ENCODE measurements at places on chromosomes 2 and 18.

DNA sequence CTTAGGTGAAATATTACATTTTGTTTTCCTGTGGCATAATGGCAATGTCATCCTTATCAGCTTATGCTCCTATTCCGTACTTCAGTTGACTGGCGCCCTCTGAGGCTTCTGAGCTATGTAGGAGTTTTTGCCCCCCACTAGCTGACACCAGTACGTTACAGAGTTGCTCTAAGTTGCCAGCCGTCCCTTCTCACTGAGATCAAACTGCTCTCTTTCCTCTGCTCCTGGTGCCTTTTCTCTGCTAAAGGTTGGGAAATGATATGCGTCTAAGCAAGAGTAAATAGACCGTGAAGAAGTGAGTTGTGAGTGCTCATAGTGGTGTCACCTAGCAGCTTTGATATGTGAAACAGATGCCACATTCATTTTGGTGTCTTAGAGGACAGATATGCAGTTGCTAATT, 99.2 kb downstream of the RAPGEF4 start:
- DNase-seq, result peak; percentile 74

- DNase-seq, result no peak
Measured at GRCh38 chr2:141105763-141106162, 1025.1 kb downstream of the LRP1B start.

- DNase-seq, result peak; percentile 23
Measured at GRCh38 chr2:29033172-29033571, 41.2 kb downstream of the PCARE start.

DNA sequence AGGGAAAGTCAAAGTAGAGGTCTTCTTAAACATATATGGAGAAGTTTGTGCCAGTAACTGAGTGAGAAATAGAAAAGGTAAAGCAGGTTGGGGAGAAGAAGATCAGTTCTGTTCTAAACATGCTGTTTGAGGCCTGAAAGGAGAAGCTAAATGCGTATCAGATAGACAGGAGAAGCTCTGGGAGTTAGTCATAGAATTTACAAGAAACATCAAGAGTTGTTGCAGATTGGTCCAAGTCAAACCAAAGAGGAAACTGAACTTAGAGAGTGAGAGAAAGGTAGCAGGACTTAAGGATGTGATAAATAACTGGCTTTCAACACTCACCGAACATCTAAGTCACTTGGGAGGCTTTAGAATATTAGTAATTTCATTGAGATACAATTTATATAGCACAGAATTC, 29.2 kb upstream of the CERS6 start:
- no peak for DNase-seq

GRCh38 chr2:98548920-98549818, 59.1 kb downstream of the COA5 start:
- no peak for DNase-seq

DNA sequence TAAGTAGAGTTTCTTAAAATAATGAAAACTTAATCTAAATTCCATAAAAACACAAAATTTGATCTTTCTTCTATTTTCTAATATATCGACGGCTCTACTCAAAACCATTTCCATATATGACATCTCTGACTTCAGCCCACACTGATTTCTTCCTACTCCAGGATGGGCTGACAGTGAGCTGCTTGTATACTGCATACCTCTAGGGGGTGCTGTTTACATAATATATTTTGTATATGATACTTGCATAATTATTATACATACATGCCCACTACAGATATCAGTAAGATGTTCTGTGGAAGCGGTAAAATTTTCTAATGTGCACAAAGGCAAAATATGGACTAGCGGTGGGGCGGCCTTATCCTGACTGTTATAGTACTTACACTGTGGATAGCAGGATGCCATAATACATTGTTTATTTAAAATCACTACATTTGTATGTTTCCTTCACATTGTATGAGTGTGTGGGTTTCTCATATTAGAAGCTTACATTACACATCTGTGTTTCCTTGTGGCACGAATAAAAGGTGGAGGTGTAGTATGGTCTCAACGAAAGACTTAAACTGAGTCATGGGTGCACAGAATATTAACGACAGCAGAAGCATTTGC, 66.1 kb upstream of the NXPH2 start:
- DNase-seq, result peak; percentile 85

DNA sequence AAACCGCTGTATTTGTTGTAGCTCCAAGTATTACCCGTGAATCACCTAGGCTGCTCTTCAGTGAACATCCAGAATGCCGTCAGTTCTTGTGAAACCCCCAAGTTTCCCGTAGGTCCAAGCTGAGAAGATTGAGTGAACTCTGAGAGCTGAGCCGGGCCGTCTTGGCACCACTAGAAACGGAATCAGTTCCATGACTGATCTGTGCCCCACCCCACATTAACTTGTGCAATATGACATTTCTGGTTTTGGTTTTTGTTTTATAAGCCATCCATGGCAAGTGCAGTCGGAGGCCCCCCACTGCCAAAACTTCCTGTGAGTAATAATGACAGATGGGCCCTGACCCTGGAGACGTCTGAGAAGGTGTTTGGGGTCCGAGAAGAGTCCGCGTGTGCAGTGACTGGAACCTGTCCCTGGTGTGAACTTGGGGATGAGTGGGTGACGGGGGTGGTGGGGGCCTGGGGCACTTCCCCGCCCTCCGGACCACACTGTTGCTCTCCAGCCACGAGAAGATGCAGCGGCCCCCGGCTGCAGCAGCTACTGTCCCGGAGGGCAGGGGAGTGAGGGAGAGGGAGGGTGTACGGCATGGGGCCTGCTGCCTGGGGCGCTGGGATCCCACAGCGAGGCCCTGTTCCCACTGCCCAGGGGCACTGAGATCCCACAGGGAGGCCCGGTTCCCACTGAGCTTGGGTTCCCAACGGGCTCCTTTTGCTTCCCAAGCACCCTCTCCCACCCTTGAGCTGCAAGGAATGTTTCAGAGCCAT, 26.5 kb downstream of the NFATC1 start:
- DNase-seq, result no peak

DNA sequence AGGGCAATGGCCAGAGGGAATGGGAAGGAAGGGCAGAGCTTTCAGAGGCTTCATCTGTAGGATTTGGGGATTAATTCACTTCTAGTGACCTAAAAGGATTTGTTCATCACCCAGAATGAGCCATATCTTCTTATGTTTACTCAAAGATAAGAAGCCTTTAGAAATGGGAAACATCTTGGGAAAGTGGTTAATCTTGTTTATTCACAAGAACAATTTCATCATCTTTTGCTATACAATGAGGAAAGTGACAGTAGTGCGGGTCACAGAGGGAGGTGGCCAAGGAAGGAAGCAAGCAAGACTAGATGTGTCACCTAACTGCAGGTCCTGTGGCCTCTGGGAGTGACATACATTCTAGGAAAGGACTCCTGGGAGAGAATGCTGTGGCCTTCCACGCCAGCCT, 140.4 kb upstream of the ALPP start:
- peak; percentile 70 for DNase-seq

DNA sequence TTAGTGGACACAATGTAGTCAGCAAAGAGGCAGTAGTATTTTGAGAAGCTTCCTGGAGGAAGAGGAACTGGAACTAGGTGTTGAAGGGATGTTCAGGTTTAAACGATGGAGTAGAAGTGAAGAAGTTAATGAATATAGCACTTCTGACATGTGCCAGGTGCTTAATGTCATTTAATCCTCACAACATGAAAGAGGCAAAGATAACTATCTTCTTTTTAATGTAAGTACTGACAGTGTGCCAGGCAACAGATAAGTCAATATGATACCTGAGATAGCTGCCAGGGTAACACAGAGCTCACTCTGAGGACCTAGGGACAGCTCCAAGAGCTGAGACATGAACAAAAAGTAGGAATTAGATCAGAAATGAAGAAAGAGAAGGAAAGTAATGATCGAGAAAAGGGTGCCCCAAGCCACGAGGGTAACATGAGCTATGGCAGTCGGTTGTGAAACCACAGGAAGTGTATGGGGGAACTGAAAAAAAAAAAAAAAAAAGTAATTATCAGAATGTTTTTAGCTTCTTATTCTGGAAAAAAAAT, 140.7 kb downstream of the RNF144A start:
- no peak for DNase-seq

- DNase-seq, result no peak
Measured at GRCh38 chr2:239471011-239471792, 70.4 kb upstream of the HDAC4 start.

DNA sequence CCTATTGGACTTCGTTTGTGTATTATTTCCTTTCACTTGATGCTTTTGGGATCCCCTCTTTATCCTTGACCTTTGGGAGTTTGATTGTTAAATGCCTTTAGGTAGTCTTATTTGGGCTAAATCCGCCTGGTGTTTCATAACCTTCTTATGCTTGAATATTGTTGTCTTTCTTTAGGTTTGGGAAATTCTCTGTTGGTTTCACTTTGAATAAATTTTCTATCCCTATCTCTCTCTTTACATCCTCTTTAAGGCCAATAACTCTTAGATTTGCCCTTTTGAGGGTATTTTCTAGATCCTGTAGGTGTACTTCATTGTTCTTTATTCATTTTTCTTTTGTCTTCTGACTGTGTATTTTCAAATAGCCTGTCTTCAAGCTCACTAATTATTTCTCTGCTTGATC, 354.7 kb downstream of the PARD3B start:
- DNase-seq, result no peak

GRCh38 chr2:177147093-177147694, 65.4 kb upstream of the HNRNPA3 start:
- peak; percentile 85 for DNase-seq

DNA sequence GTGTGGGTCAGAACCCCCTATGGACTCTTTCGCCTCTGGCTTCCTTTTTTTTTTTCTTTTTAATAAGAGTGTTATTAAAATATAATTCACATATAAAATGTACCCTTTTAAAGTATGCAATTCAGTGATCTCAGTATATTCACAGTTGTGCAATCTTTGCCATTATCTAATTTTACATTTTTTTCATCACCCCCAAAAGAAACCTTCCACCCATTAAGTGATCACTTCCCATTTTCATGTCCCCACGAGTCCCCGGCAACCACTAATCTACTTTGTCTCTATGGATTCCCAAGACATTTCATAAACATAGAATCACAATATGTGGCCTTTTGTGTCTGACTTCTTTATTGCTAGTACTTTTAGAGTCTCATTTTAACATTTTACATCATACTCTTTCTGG, 38.7 kb upstream of the ANXA4 start:
- DNase-seq, result no peak

DNA sequence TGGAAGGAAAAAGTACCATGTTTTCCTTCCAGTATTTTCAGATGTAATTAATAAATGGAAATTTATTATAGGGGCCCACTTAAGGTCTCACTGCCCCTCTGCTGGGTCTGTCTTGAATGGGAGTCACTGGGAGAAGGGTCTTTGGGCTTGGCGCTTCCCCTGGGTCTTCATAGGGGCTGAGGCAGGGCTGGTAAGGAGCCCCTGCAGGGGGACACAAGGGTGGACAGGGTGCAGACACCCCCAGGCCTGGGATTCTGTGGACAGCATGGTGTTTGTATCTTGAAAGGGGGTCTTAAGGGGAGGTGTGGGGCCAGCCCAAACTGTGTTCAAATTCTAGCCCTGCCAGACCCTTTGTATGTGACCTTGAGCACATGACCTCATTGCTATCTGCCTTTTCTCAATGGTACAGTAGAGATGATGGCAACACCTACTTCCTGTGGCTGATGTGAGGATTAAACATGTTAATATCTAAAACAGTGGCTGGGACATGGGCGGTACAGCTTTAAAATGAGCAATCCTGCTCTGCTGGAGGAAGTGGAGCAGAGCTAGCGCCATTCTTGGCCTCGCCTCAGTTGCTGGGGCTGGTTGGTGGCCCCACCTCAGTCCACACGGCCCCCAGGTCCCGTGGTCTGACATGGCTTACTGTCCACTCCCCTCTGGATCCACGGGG, 71.6 kb downstream of the GNAL start:
- no peak for DNase-seq

GRCh38 chr18:55319459-55320193, 268.4 kb downstream of the TCF4 start:
- peak; percentile 25 for DNase-seq

All from NCI-H82 (cell line).